ENCODE measurements at places on chromosomes 12 and 14. TPM values are rescaled to one million over a fixed set of nuclear protein-coding genes. Genes with fewer than 3 reads are reported as not detected.

DNA sequence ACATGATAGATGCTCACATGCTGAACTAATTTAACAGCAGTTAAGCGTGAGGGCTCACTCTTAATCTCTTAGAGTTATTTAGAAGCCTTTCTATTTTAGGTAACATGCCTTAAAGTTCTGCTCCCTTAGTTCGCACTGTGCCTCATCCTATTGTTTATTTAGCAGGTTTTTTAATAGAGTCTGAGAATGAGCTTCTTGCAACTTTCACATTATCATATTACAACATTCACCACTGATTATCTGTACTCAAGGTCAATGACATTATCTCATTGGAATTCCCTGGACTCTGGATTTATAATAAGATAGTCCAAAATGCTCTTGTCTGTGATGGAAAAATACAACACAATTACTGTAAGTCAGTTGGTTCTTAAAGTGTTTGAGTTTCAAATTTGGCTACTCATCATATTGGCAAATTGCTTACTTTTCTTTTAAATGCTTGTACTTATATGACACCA, 183.6 kb upstream of the SLC38A2 start:
- no peak for DNase-seq

- DNase-seq = no peak
These were observed 196.1 kb downstream of the ESR2 start for GRCh38 chr14:64098120-64098519.

DNA sequence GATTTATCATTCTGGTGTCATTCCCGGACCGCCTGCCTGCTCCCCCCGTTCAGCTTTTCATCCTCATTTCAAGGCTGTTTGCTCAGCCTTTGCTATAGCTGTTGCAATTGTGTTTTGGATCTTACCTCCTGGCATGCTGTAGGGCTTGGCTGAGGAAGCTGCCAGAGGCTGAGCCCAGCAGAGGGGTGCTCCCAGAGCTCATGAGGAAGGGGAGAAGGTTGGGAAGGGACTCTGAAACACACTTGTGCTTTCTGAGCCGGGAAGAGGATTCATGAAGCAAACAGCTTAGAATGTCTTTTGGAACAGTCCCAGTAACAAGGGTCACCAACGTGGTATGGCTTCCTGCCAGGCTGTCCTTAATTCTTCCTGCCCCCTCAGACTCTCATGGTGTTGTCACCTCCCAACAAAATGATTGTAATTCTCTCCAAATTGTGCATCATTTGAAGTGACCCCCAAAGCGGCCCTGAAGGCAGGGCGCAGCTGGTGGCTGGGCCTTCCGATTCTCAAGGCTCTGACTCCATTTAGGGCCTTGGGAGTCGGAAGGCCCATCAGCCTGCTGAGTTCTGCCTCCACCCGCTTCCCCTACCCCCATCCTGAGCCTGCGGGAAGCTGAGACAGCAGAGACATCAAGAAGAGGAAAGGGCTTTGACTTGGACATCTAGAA, 111.9 kb upstream of the ARHGAP5 start:
- no peak for DNase-seq

DNA sequence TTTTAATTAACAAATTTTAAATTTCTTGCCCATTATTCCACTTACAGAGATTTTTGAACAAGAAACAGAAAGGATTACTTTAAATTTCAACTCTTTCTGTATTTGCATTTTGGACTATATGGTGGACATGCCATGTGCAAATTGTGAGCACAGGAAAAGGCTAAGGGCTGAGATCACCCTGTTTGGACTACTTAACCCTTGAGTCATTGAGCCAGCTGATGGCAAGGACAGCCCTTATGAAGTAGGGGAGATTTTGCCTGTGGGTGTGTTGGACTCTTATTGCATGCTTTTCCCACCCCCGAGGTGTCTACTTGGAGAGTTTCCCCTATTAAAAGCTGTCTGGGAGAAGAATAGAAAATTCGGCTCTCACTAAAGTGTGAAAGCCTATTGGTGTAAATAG, 17.2 kb downstream of the DERA start:
- no peak for DNase-seq

DNA sequence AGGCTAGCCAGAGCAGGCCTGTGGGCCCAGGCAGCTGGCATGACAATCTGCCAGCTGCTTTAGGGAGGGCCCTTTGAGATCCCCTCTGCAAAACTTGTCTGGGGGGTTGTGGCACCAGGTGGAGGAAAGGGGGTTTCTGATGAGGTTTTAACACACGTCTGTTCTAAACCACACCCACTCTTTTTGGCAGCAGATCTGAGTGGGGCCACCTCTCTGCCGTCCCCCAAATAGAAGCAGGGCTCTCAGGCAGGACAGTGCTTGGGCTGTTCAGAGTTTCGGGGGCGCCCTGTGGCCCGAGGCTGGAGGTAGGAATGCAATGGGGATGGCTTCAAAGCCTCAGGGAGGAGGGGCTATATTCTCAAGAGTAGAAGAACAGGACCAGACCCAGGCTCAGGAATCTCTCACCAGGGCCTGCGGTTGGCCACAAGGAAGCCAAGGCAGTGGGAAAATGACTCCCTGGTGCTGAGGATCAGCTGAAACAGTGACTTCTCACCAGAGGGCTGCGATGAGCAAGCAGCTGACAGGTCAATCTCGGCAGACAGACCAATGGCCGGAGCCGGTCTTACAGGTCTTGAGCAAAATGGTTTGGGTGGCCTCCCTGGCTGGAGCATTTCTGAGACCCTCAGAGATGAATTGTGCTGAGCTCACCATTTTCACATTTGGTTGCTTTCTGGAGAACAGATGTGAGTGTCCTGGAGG, 1.5 kb upstream of the KRT5 start:
- DNase-seq = no peak

- peak; percentile 69 for DNase-seq
These were observed 3.0 kb downstream of the SMIM10L1 start for GRCh38 chr12:11174022-11174421.

GRCh38 chr14:67010602-67011001, 178.6 kb upstream of the GARIN2 start:
- no peak for DNase-seq

GRCh38 chr14:68384335-68384734, 408.5 kb downstream of the ZFP36L1 start:
- DNase-seq = no peak

Gene PPP1CC
- total RNA-seq = 197 TPM

Gene CABP1
- 1.2 TPM for total RNA-seq

Gene VRTN
- total RNA-seq = not detected

Gene CSRP2
- total RNA-seq = 20.2 TPM

Gene SMOC1
- total RNA-seq = 0.08 TPM

Data from SK-MEL-5 (cell line).